ENCODE measurements at places on chromosomes 1 and 21.

DNA sequence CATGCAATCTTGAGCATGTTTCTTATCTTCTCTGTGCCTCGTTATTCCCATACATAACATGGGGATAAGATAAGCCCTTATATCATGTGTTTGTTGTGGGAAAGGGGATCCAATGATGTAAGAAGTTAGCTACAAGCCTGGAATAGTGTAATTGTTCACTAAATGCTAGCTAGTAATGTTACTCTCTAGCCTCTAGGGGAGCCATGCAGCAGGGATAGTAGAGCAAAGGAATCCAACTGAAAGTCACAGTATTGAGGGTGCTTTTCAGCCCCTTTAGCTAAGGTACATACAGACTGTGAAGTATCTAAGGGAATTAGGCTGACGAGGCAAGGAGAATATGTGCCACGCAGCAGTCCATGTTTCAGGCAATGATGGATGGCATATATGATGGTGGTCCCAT lies 46.9 kb downstream of the IL23R start:
- no peak for DNase-seq

GRCh38 chr1:108962681-108963051 lies 618 bp downstream of the CLCC1 start:
- DNase-seq: no peak

GRCh38 chr1:125085720-125086591 lies 3901.2 kb downstream of the SRGAP2C start:
- no peak for DNase-seq

DNA sequence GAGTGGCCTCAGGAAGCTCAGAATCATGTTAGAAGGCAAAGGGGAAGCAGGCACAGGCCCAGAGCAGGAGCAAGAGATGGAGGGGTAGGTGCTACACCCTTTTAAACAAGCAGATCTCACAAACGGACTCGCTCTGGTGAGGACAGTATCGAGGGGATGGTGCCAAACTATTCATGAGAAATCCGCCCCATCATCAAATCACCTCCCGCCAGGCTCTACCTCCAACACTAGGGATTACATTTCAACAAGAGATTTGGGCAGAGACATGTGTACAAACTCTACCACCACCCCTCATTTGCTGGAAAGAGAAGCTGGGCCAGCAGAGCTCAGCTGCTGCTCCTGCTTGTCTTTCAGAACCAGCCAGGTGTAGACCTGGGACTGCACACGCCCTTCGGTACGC lies 32.9 kb downstream of the MIS18A start:
- no peak for DNase-seq

GRCh38 chr21:38351176-38351959 lies 94.6 kb downstream of the KCNJ15 start:
- no peak for DNase-seq

GRCh38 chr1:179969962-179970361 lies 15.4 kb downstream of the CEP350 start:
- no peak for DNase-seq

- no peak for DNase-seq
Measured at GRCh38 chr1:13948888-13949391, 249.0 kb downstream of the PRDM2 start.

- no peak for DNase-seq
Measured at GRCh38 chr1:168553680-168554553, 10.1 kb upstream of the XCL2 start.

DNA sequence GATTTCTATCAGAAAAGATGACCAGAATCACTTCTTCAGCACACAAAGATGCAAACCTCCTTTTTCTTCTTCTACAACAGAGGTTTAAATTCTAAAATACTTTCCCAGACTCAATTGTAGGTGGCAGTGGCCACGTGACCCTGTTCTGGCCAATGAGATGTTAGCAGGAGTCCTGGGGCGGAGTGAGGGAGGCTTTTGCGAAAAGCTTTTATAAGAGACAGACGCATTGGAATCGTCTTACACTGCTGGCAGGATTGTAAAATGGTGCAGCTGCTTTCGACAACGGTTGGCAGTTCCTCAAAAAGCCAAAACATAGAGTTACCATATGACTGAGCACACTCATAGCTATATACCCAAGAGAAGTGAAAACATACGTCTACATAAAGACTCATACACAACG lies 87.0 kb upstream of the MAGI3 start:
- DNase-seq: no peak

GRCh38 chr1:180921386-180921785 lies 8.7 kb downstream of the KIAA1614 start:
- no peak for DNase-seq

DNA sequence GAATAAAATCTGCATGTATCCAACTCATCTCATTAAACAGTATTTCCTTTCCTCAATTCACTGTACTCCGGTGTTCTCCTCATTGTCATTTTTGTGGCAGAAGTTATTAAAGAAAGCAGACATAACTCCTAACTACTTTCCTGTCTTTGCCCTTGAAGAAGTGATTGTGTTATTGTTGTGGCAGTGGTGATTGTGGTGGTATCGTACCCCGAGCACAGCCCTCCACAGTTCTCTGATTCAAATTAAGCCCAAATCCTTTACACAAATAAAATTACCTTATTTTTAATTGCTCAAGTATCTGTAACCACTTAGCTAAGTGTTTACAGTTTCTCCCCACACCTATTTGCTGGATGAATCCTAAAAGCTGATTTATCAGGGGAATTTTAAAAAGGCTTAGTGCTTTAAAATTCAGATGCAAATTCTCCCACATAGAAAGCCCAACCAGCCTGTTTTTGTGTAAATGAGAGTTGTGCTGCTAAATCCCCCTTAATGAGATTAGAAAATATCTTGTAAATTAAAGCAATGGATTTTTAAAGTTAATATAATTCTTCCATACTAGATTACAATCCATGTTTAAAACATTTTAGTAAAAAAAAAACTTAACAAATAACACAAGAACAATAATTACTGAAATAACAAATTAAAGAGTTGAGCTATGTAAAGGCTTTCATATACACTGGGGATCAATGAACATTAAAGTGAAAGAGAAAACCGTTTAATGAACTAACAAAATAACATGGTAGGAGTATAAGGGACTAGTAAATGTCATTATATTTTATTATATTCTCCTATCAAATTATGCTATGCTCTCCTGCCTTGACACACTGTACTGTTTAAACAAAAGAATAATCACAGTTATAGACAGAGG lies 259.0 kb downstream of the NEGR1 start:
- DNase-seq: no peak

DNA sequence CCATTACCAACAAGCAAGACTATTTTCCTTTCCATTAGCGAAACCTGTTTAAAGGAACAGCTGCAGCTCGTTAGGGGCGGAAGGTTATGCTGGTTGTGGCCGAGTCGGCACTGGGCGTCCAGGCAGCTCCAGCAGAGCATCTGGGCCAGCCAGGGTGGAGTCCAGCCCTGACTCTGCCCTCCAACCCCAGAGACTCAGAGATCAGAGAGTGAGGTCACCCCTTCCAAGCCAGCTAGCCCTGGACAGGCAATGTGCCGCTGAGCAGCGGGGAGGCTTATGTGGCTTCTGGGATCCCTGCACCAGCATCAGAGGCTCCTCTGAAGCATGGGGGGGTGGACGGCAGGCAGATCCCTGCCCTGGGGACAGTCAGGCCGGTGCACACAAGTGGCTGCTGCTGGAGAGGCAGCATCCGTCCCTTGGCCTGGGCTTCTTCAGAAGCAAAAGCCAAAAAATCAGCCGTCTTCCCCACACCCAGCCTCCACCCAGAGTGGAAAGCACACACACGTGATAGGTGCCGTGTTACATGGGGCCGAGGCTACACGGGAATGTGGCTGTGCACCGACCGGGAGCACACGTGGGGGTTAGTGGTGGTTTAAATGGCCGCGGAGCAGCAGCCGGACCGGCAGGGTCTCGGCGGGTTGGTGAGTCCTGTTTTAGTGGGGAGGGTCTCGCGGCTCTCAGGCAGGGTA lies 30.1 kb downstream of the SLC66A1 start:
- no peak for DNase-seq

GRCh38 chr1:62826901-62827300 lies 43.0 kb downstream of the ATG4C start:
- DNase-seq: no peak

DNA sequence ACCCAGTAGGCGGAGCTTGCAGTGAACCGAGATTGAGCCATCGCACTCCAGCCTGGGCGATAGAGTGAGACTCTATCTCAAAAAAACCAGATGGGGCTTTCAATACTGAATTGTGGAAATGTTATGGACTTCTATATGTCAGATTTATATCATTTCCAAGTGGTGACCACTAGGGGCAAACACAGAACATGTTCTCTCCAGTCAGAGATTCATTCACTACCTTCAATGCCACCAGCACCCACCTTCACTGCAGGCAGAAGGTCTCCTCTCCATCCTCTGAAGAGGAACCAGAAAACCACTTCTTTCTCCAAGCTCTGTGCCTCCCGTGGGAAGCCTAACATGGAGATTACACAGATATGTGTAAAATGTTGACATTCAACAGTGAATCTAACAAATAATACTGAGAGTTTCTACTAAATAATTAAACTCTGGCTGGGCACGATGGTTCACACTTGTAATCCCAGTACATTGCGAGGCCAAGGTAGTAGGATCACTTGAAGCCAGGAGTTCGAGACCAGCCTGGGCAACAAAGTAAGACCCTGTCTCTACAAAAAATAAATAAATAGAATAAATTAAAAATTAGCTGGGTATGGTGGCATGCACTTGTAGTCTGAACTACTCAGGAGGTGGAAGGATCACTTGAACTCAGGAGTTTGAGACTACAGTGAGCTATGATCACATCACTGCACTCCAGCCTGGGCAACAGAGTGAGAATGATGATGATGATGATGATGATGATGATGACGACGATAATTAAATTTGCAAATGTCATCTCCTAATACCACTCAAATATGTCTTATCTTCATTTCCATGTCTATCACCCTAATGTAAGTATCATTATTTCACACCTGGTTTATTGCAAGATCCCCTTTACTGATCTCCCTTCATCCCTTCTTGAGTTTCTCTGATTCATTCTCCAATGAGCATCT lies 151.1 kb downstream of the ZNF281 start:
- no peak for DNase-seq

GRCh38 chr1:209783386-209783785 lies 973 bp downstream of the C1orf74 start:
- DNase-seq: no peak

GRCh38 chr1:27503844-27504587 lies 14.0 kb upstream of the WASF2 start:
- DNase-seq: no peak

DNA sequence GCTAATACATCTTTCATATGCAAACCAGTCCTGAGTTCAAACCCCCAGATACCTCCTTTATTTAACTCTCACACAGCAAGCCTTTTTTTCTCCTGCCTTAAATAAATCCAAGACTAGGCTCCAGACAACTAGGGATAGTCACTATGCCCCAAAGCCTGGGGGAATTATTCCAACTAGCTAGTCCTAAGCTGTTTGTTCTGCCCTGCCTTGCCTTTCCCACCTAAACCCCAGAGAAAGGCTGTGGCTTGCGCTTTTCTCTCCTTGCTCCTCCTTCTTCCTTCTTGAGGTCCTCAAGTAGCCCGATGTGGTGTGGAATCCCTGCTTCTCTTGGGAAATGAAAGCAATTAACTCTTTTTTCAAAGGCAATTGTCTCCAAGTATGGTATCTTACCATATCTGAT lies 31.8 kb downstream of the C1orf87 start:
- no peak for DNase-seq

- DNase-seq: no peak
Measured at GRCh38 chr1:168453056-168453455, 90.7 kb downstream of the XCL2 start.

GRCh38 chr1:94236013-94236491 lies 1.3 kb downstream of the ARHGAP29 start:
- no peak for DNase-seq

DNA sequence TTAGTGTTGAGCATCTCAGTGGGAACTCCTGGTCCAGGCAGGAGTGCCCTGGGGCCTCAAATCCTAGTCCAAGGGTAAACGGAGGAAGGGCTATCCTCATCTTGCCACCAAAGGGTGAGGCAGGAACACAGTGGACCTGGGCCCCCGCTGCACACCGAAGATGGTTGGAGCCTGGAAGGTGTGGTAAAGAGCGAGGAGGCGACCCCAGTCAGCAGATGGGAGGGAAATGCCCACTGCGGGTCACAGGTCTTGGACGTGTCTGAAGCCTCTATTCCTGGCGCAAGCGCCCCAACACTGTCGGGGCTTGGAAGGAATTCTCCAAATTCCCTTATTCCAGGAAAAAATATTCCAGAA lies 38.5 kb upstream of the SYNC start:
- no peak for DNase-seq

DNA sequence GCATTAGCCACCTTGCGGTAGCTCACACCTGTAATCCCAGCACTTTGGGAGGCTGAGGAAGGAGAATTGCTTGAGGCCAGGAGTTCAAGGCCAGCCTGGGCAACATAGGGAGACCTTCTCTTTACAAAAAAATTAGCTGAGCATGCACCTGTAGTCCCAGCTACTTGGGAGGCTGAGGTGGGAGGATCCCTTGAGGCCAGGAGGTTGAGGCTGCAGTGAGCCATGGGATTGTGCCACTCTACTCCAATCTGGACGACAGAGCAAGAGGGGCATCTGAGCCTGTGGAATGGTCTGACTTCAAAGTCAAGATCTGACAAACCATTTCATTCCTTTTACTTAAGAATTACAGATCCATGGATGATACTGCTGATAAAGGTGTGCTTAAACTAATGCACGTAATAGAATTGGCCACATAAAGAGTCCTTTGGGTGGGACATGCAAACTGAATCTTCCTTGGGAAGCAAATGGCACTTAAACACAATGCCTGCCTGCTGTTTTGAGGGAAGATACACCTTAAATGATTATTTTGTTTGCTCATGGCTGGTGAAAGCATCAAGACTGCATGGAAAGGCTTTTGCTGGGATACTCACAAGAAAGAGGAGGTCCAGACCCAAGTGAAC lies 2.5 kb upstream of the TMEM201 start:
- DNase-seq: no peak

DNA sequence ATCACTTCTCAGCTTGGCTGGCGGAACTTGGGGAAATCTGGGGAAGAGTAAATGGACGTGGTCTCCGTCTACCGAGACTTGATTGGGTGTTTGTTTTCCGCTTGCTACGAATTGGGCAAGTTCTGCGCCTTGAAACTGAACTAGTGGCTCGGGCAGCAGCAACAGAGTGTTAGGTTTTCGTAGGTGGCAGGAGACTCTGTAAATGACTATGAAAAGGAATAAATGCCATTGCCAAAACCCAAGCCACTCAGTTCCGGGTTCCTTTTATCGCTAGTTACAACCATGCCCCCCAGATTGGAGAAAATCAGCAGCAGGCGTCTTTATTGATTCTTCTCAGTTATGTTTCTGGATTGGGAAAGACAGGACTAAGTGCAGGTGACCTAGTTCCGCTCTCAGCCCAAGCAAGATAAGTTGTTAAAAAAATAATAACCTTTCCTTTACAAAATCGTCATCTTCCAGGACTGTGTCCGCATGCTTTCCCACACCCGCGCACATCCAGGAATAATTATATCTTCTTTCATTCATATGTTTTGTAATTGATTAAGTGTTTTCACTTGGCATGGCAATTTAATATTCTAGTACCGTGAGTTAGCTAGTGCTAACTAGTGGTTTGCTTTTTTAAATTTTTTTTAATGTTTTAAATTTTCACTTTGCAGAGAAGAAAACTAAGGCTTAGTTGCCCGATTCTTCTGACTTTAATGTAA lies 3.4 kb downstream of the LHX9 start:
- no peak for DNase-seq

- DNase-seq: no peak
Measured at GRCh38 chr1:196403803-196404690, 204.2 kb downstream of the KCNT2 start.

Measured in activated T-helper 1 cell treated with Interleukin-2 at 50 U/mL for 16 hours (primary cell).